Stimulated activated CD4-positive, alpha-beta T cell treated with anti-CD3 and anti-CD28 coated beads, Interleukin-15, amount 100 ng/mL, for 1 hour (primary cell): ENCODE measurements at places on chromosomes 7 and 10.

DNA sequence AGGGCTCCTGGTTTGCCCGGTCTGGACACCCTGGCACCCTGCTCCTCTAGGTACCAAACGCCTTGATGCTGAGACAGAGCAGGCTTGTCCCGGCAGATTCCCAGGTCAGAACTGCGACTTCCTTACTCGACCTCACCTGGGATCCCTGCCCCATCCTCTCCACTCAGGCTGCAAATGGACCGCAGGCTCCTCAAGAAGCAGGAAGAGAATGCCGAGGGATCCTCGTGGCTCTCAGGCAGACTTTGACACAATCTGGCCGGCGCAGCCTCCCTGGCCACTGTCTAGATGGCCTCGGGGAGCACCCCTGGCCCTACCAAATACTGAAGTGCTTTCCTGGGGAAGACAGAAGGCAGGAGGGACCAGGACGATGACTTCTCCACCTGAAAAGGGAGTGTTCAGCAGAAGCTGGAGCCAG is 421 bp upstream of the NODAL start:
- no peak for DNase-seq

- no peak for DNase-seq
These were observed 158.2 kb downstream of the WNT2 start for GRCh38 chr7:117164620-117165019.

GRCh38 chr7:100685049-100685605 is 8.9 kb downstream of the GIGYF1 start:
- no peak for DNase-seq

DNA sequence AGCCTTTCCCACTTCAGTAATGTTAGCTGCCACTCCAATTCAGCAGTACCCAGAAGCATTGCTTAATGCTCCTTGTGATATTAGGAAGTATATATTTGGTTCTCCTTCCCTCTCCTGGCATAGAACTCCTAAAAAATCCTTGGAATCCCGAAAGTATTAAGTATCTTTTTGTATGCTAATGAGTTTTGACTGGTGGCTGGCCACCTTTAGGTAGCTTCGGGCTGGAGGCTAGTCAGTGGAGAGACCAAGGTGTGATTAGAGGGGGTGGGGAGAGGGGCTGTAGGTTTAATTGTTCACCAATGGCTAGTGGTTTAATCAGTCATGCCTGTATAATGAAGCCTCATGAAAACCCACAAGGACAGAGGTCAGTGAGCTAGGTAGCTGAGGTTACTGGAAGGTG is 12.2 kb downstream of the COMTD1 start:
- no peak for DNase-seq

GRCh38 chr7:27866828-27867672 is 127.1 kb downstream of the TAX1BP1 start:
- no peak for DNase-seq

- DNase-seq, result no peak
These were observed 81.8 kb upstream of the SFMBT2 start for GRCh38 chr10:7492660-7493046.
